ENCODE measurements at places on chromosomes 7 and 10.
A peak's percentile ranks its signal among the peaks of the same experiment; 100 is the strongest.

GRCh38 chr7:126659124-126659523, 593.6 kb downstream of the GRM8 start:
- no peak for DNase-seq

GRCh38 chr10:58436071-58436470, 50.9 kb downstream of the TFAM start:
- peak; percentile 55 for DNase-seq

GRCh38 chr7:144863320-144863647, 27.4 kb upstream of the TPK1 start:
- no peak for DNase-seq

GRCh38 chr10:76544789-76545188, 1092.8 kb downstream of the KCNMA1 start:
- DNase-seq: peak; percentile 39

DNA sequence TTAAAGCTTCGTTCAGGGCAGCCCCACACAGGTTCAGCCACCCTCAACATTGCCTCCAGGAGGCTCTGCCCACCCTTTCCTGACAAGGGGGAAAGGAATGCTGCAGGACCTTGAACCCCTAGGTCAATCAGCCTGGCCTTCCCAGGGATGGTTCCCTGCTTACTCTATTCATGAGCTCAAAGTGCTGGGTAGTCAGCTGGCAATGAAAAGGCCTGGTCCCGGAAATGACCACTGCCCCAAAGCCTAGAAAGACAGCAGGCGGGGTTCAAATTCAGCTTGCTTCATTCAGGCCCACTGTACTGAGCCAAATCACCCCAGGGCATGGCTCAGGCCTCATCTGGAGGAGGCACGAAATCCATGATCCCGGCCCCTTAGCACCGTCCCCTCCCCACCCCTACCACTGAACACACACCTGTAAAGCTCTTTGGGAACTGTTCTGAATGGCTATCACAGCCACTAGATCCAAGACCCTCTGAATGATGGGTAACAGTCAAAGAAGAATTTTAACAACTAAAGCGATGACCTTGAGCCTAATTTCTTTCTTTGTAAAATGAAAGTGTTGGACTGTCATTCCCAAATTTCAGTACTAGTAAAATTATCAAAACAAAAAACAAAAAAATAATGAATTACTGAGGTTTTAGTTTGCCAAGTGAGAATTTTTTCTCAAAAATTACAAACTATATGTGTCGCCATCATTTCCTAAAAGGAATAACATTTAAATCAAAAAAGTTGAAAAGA, 1.0 kb downstream of the URGCP start:
- no peak for DNase-seq

DNA sequence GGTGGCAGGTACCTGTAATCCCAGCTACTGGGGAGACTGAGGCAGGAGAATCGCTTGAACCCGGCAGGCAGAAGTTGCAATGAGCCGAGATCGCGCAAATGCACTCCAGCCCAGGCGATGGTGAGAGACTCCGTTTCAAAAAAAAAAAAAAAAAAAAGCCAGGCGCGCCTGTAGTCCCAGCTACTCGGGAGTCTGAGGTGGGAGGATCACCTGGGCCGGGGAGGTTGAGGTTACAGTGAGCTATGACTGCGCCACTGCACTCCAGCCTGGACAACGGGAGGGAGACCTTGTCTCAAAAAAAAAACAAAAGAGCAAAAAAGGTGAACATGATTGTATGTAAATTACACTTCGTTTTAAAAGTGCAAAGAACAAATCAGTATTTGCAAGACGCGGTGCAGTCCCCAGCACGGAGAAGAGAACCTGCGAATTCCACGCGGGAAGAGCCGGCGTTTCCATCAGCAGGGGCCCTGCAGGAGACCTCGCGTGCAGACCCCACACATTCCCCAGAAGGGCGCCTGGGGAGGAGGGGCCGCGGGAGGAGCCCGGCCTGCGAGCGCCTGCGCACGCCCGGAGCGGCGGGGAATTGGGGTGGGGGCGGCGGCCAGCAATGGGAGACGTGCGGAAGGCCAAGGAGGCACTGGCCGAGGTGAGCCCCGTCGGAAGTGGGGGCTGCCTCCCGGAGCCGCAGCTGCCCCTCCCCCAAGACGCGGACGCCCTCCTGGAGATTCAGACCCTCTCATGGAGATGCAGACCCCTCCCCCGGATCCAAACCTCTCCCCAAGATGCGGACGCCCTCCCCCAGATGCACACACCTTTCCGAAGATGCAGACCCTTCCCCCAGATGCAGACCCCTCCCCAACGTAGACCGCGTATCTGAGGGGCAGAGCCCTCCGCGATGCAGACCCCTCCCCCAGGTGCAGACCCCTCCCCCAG, 16.7 kb upstream of the SUN1 start:
- DNase-seq: no peak

GRCh38 chr7:46754140-46754720, 827.7 kb downstream of the TNS3 start:
- peak; percentile 87 for DNase-seq

DNA sequence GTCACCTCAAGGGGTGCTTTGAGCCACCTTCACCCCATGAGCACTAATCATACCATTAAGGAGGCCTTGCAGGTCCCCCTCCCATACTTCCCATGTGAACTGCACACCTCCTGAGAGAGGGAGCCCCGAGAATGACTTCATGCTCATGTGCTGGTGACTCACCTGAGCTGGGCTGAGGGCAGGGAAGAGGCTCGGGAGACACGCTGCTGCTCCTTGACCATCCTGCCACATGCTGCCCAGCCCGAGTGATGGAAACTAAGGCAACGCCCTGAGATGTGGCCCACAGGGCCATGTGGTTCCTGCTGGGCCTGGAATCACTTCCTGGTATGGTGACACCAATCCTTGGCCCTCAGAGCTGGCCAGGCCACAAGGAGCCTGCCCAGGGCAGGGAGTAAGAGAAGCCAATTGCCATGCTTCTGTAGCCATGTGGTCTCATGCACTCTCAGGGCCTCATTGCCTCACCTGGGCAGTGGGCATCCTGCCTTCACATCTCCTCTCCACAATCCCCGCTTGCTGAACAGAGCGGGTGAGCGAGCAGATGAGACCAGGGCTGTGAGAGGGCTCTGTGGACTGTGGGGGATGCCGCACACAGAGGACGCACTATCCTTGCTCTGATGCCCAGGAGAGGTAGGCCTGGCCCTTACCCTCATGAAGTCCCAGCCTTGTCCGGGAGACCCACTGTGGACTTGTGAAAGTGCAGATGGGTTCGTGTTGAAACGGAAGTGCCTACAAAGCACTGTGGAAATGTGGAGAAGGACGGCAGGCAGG, 18.3 kb upstream of the PPIF start:
- DNase-seq: no peak

- DNase-seq: no peak
Measured at GRCh38 chr7:6197801-6198551, 74.4 kb downstream of the CYTH3 start.

DNA sequence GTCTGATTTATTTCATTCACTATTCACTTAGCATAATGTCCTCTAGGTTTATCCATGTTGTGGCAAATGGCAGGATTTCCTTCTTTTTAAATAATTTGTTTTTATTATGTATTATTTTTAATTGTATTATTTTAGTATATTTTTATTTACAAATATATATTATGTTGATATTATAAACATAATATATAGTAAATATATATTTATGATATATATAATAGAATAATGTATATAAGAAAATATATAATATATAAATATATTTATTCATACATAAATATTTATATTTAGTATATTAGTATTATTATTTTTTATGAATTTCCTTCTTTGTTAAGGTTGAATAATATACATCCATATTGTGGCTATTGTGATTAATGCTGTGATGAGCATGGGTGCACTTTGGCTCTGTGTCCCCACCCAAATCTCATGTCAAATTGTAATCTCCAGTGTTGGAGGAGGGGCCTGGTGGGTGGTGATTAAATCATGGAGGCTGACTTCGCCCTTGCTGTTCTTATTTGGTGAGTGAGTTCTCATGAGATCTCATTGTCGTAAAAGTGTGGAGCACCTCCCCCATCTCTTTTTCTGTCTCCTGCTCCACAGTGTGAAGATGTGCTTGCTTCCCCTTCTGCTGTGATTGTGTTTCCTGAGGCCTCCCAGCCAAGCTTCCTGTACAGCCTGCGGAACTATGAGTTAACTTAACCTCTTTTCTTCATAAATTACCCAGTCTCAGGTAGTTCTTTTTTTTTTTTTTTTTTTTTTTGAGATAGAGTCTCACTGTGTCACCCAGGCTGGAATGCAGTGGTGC, 52.3 kb upstream of the CYP2C18 start:
- DNase-seq: no peak

GRCh38 chr7:34837316-34837715, 179.3 kb downstream of the NPSR1 start:
- DNase-seq: no peak

- DNase-seq: no peak
Measured at GRCh38 chr10:42952349-42952748, 124.5 kb upstream of the RET start.

DNA sequence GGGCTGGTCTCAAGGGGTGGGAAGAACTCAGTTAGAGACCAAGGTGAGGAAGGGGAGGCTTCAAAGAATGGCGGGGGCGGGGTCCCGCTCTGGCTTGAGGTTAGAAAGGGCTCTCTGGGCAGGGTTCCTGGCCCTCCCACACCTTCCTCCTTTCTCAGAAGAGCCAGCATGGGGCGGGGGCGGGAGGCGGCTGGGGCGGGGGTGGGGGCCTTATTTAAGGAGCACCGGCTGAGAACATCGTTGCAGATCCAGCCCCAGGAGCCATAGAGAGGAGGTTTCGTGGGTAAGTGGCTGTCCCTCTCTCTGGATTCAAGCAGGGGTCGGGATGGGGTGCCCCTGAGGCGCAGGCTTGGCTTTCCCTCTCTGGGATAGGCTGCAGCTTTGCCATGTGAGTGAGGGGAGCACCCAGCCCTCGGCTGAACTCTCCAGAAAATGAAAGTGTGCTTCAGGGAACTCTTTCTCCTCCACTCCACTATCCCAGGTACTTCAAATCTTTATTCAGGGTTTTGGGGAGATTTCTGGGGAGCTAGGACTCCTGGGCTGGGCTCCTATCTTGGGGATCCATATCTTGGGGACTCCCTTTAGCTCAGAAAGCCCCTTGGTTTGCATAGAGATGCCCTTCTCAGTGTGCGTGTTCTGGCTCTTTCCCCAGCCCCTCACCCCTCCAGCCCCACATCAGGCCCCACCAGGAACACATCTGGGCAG, 3.3 kb upstream of the CUEDC2 start:
- no peak for DNase-seq

DNA sequence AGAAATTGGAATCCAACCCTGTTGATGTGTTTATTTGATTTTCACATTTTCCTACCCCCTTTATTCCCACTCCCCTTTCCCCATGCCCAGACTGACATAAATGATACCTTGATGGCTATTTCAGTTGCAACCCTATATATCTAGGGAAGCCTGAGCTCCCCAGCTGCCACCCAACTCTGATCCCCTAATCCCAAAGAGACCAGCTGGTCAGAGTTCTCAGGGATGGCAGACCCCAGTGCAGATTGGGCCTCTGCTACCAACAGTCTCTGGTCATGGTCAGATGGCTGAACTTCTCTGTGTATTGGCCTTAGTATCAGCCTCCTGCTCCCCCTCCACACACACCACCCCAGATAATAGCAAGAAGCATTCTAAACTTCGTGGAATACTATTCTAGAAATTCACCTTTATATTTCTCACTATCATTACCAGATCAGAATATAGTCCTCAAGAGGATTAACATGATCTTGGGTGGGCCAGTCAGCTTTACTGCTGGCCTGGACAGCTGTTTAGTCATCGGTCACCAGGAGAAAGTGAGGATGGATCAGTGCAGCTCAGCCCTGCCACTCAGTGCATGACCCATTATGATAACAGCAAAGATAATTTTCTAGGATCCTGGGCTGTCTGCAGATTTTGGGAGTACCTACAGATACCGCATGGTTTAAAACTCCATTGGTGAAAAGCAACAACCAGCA, 24.5 kb upstream of the BTRC start:
- DNase-seq: no peak

- peak; percentile 50 for DNase-seq
Measured at GRCh38 chr10:97612386-97612785, 20.9 kb downstream of the MORN4 start.

DNA sequence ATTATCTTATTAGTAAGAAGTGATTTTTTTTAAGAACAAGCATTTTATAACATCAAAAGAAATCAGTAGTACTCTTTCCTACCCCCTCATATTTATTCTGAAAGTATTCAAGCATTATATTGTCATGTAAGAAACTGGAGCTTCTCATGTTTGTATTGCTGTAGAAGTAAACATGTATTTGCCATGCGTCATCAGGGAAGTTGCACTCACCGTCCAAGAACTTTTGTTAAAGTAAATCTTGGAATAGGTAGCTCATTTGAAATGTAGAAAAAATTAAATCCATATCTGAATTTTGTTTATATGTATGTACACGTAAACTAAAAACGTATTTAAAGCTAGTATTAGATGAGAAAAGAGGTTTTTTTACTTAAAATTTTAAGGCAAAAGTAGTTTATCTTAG, 96.8 kb downstream of the PTEN start:
- DNase-seq: no peak

DNA sequence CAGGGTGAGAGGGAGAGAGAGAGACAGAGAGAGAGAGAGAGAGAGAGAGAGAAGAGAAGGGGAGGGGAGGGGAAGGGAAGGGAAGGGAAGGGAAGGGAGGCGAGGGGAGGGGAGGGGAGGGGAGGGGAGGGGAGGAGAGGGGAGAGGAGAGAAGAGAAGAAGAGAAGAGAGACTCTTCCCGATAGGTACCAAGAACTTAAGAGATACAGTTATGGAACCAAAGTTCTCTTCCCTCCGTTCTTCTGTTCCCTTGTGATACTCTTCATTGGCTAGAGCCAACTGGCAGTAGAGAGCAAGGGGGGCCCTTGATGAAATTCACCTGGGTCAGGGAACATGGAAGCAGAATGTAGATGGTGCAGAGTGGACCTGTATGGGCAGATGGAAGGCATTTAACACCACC, 122.1 kb downstream of the PTN start:
- no peak for DNase-seq

- DNase-seq: no peak
Measured at GRCh38 chr10:99975106-99975829, 34.5 kb downstream of the DNMBP start.

DNA sequence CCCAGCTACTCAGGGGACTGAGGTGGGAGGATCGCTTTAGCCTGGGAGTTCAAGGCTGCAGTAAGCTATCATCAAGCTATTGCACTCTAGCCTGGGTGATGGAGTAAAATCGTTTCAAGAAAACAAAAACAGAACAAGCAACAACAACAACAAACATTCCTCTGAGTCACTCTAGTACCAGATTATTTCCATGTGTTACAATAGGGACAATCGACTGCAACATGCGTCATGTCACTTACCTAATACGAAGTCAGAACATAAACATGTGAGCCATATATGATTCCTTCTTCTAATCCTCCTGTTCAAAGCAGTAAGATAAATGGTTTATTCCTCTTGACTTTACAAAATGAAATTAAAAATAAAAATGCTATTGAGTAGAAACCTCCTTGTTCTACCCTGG, 57.3 kb downstream of the ZNF438 start:
- DNase-seq: no peak

GRCh38 chr10:93061594-93062513, 1.3 kb downstream of the CYP26C1 start:
- no peak for DNase-seq

- DNase-seq: peak; percentile 46
Measured at GRCh38 chr7:12706900-12707536, 19.6 kb downstream of the ARL4A start.

- DNase-seq: no peak
Measured at GRCh38 chr10:69996611-69997010, 56.0 kb upstream of the MACROH2A2 start.
